ENCODE measurements at places on chromosomes 16 and 17.

DNA sequence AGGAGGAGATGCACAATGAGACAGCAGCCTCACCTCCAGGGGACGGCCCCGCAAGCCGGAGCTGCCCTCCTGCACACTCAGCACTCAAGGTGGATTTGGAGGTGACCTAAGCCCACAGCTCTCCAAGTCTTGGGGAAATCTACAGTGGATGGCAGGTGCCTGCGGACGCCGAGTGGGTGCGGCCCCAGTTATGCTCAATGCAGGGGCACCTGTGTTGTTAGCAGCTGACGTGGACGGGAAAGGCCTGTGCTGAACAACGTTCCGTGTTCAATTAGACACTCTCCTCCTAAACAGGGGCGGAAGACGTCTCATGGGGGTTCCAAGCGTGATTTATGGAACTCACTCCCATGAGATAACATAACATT lies 22.0 kb upstream of the METRNL start:
- no peak for DNase-seq

DNA sequence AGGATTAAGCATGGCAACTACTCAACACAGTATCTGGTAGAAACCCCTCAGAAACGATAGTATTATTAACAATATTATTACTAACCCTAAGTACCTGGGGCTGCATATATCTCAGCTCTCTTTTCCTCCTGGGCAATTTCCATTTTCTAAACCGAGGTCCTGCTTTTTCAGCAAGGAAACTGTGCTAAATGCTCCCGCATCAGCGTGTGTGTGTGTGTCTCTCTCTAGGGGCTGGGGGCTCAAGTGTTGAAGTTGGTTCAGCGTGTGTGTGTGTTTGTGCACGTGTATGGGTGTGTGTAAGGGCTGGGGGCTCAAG lies 169.3 kb upstream of the MAF start:
- DNase-seq, result no peak

GRCh38 chr17:27452828-27453227 lies 3.4 kb upstream of the KSR1 start:
- DNase-seq, result no peak

DNA sequence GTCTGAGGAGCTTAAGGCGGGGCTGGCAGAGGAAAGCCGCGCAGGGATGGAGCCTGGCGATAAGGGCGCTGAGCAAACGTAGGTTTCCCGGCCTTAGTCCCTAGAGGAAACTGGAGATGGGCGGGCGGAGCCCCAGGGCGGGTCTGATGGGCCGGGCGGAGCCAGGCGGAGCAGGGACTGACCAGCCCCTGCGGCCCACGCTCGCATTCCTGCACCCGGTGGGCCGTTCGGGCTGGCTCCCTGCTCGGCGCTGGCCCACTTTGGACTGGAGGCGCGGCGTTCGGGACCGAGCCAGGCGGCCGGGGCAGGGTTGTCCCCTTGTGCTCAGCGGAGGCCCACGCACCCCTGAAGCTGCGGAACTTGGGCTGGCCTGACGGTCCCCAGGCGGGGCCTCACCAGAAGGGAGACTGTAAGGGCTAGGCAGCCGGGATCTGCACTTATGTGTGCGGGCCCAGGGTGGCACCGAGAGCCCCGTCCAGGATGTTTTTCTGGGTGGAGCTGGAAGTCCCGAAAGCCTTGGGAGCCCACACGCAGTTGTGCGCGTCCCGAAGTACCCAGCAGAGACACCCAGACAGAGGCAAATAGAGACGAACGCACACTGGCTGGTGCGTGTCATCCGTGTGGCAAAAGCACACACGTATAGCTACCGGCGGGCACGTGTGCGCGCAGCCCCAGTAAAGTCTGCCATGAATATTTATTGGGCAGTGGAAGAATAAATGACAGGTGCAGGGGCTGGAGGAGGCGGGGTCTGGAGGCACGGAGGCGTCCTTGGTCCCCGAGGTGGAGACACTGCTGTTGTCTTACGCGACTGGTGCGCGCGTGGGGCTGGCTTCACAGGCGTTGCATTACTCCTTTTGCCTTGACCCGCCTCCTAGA lies 1.4 kb downstream of the PYDC1 start:
- DNase-seq, result no peak

- no peak for DNase-seq
Observed at GRCh38 chr17:4499431-4500190, 930 bp downstream of the SPNS2 start.

DNA sequence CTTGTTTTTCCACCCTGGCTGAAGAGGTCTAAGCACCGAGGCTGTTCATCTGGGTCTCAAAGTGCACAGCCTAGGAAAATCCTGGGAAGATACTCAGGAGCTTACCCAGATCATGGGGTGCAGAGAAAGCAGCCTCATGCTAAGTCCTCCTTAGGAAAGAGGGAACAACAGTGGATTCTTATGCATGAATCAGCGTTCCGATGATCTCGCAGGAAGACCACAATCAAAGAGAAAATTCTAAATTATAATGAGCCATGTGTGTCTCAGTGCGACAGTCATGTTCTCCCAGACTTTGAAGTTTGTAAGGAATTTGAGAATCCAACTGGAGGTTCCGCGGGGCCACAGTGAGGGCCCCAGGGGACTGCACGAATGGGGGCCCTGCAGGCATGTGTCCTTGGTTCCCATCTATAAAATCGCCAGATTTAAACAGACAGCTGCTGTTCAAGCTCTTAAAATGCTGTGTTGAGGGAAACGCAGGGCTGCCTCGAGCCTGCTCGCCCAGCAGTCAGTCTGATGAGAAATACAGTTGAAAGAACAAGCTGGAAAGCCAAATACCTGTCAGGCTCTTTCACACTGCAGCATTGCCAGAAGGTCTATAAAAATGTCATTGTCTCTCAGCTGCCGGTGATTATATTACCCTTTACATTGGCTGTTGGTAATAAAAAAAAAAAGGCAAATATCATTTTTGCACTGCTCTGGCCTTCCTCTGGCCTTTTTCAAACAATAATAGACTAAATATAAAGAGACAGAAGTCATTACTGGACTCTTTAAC lies 152.1 kb downstream of the PMP22 start:
- no peak for DNase-seq
